NCI-H510A (cell line): ENCODE measurements at places on chromosomes 13 and 19.

DNA sequence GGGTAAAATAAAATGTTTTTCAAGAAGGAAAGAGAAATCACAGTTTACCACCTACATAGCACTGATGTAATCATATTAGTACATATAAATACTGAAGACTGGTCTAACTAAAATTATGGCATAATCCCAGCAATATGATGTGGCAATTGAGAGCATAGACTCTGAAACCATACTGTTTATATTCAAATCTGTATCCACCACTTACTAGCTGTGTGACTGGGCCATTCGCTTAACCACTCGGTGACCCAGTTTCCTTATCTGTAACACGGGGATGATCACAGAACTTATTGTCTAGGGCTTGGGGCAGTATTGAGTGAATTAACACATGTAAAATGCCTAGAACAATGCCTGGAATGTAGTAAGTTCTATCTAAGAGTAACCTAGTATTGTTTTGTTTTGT is 13.1 kb upstream of the GTF3A start:
- DNase-seq = no peak

- no peak for DNase-seq
Observed at GRCh38 chr13:32378012-32378411, 49.9 kb downstream of the N4BP2L1 start.

DNA sequence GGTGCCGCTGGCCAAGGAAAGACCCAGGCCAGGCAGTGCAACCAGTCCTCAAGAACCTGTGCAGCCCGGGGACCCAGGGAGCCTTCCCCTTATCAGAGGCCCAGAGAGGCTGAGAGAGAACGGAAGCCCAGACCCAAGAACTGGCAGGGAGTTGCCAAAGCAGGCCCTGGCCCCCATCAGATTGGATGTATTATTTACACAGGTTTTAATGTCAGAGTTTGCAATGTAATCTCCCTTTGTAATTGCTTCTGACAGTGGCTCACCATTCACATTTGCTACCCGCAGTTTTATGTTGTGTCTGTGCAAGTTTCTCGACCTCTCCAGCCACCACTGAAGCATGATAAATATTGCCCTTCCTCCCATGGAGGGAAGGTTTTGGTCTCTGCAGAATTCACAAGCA is 660.9 kb downstream of the LIG4 start:
- DNase-seq = peak; percentile 76

- DNase-seq = no peak
Observed at GRCh38 chr13:72199640-72200039, 332.6 kb upstream of the DACH1 start.

DNA sequence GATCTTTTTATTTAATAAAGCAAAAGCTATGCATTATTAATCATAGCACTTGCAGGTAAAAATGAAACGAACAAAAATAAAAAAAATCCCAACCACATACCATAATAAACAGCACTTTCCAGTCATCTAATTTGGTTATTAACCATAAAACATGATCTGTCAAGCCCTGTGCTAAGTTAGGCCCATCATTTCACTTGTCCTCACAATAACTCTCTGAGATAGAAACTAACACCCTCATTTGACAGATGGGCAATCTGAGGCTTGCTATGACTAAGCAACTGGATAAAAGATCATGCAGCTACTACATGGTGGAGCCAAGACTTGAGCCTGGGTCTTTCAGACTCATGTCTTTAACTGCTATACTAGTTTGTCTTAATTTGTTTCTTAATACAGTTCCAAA is 21.8 kb downstream of the PROSER1 start:
- DNase-seq = no peak

GRCh38 chr13:22050951-22051563 is 380.2 kb downstream of the FGF9 start:
- DNase-seq = no peak

DNA sequence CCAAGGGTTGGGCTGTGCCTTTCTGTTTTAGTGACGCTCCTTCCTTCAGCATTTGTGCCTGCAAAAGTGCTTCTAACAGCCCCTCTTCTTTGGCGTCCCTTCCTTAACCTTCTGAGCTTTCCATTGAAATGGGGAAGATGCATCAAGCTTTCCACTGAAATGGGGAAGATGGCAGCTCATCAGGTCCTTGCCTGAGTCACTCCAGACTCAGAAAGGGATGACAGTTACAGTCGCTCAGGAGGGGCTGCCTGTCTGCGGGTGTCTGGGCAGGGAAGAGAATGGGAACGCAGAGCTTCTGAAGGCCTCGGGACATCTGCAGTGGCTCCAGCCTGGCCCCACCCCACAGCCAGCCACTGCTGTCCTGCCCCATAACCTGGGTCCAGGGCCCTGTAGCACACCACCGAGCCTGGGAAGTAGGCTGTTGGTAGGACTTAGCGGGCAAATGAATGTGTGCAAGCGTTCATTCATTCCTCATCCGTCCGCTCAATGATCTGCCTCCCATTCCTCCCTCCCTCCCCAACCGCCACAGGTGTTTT is 9.8 kb downstream of the AP1M1 start:
- DNase-seq = no peak
